ENCODE measurements at places on chromosomes 11 and 22.

GRCh38 chr11:69013009-69013951, at the start of gene MRGPRF:
MRGPRF (minus strand) TSS chr11:69013246; CDS start chr11:69009901, 3,345 bp downstream.
- peak; percentile 90 for DNase-seq

DNA sequence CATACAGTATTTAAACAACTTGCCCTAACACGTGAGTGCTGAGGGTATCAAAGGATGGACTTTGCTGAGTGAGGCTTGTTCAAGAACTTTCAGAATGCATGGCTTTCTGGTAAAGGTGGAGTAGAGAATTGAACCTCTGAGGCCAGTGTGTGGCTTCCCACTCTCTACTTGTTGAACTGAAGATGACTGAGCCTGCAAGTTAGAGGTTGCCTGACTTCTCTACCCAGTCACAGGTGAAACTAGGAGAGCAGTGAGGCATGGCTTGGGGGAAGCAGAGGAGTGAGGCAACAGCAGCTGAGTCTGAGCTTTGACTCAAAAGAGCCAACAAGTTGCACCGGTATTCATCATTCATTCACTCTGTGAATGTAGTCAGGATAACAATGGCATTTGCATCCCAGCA, 256.4 kb upstream of the SESN3 start:
- DNase-seq = peak; percentile 34

GRCh38 chr11:70641369-70641768, 243.0 kb downstream of the CTTN start:
- DNase-seq = peak; percentile 80

DNA sequence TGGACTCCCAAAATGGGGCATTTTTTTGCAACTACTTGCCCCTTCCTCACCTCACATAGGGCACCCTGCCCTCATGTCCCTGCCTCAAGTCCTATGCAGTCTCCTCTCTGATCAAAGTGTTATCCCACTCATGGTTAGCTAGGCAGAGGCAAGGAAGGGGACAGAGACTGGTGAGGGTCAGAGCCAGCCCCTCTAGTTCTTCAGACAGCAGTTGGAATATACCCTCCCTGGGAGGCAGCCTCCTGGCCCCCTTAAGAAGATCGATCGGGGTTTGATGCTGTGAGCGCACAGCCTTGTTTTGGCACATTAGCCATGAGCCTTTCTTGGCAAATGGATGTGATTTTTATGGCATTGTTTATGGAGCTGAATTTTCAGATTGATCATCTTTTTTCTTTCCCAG, 436.9 kb downstream of the BUD13 start:
- DNase-seq = no peak

DNA sequence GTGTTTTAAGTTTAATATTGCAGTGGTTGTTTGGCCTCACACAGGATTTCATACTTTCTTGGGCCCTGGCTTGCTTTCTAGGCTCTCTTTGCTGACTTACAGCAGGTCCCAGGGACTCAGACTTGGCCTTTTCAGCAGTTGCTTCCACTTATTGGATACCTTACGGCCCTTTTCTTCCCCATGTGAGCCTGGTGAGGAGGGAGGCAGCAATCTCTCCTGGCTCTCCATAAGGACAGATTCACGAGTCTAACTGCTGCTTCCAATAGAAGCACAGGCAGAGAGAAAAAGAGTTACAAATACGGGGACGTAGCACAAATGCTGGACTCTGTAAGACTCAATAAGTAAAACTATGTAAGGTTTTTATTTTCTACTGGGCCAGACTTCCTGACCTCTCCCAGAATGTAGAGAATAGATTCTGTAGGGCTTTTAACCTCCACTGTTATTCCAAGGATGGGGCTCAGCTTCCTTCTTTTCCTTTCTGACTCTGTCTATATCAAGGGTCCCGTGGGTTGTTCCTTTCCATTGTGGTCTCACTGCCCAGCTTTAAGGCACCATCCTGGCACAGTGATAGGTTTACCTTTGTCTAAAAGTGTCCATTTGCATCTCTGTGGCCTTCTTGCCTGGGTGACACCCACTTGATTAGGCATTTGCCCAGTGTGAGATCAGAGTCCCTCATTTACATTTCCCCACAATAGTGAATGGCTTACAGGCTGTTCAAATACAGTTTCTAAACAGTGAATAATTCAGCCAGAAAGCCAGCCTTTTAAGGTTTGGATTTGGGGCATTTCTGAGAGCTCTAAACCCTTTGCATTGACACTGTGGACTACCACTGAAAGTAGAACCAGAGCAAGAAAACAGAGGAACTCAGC, 92.8 kb downstream of the RASSF10 start:
- DNase-seq = peak; percentile 34

- no peak for DNase-seq
Measured at GRCh38 chr22:17597217-17597616, 31.3 kb downstream of the ATP6V1E1 start.

DNA sequence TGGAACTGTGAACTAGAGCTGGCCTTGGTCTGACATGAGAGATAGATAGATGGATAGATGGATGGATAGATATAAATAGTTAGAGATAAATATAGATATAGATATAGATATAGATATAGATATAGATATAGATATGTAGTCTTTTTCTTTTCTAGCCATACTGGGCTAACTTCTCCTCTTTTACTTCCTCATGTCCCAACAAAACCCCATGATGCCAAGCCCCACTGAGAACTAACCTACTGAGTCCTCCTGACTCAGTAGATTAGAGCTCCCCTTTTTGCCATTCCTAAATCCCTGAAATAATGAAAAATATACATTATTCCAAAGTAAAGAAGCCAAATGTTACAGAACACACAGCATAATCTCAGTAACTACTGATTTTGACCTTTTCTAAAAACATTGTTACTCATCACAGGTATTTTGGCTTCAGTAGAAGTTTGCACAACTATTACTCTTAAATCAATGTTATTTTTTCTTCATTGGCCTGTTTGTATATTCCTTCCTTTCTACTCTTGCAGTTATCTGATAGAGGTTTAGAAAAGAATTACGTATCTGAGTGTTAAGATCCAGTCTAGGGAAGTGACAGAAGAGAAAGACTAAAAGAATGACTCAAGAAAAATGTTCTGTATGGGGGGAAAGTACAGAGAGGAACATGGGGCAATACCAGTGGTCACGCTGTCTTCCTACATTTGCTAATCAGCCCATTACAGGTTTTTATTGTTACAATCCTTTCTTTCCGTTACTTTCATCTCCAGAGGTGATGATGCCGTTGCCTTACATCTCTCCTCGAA, 6.0 kb upstream of the OR10D3 start:
- no peak for DNase-seq

DNA sequence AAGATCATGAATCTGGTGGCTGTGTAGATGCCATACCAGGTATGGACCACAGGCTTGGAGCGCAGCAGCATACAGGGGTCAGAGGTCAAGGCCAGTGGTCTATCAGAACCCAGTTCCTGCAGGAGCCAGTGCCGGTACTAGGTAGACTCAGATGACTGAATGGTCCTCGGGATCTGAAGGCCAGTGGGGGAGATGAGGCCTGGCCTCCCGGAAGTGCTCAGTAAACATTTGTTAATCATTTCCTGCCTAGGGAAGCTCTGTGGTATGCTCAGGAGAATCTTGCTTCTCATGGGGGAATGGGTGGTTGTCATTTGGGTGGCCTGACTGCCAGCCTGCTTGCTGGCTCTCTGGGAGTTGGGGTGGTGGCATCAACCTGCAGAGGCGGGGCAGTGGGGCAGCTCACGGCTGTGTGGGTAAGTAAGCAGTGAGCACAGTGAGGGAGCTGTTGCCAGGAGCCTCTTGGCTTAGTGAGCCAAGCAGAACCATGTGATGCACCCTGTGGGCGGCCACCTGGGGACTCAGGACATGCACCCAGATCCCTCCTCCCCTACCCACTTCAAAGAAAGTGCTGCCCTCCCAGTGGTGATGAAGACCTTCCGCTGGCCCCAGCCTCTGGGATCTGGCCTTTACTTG, 33.0 kb downstream of the PTPRJ start:
- DNase-seq = no peak

- DNase-seq = peak; percentile 84
Measured at GRCh38 chr11:124891373-124891861, 6.2 kb downstream of the ROBO4 start.

DNA sequence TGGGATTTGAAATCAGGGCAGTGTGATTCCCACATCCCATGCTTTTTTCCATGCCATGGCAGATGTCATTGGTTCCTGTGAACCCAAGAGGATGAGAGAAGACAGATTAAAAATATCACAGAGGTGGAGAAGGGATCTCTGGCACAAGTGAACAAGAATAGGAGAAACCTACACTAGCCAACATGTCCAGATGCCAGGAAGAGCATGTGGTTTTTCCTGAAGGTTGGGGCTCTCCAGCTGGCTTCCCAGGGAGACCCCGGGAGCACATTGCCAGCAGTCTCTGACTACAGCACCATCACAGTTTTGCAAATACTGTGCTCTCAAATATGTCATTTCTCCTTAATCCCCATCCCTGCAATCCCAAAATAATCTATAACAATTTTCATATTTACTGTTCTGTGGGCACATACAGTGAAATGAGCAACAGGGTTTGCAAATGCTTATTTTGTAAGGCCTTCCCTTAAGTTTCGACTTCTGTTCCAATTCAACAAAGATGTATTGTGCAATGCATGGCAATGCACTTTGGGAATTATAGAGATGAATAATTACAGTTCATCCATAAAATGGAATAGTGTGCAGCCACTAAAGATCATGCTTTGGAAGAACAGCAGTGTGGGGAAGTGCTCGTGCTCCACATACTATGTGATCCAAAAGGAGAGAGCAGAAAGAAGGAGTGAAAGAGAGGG, 4.8 kb downstream of the ANKK1 start:
- no peak for DNase-seq

GRCh38 chr11:58609723-58610122, 12.7 kb upstream of the CNTF start:
- no peak for DNase-seq

- no peak for DNase-seq
Measured at GRCh38 chr11:125773516-125773915, 5.1 kb downstream of the PATE2 start.

- DNase-seq = peak; percentile 84
Measured at GRCh38 chr22:39179401-39179827, 26.9 kb upstream of the CBX7 start.

DNA sequence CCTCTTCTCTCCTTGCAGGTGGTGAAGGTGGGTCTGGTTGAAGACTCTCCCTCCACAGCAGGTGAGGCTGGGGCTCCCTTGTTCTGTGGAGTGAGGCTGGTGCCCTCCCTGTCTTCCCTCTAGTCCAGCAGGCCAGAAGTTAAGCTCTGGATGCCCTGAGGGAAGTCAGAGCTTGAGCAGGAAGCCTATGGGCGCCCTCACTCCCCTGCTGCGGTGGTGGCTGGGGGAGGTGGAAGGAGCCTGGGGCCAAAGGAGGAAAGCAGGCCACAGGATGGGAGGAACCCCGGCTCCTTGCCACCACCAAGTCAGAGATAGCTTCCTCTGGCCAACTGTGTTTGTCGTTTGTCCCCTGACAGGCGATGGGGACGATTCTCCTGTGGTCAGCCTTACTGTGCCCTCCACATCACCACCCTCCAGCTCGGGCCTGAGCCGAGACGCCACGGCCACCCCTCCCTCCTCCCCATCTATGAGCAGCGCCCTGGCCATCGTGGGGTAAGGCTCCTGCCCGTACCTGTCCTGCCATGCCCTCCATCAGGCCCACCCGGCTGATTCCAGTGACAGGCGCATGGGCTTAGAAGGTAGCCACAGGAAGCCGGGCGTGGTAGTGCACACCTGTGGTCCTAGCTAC, 29.5 kb upstream of the RAB1B start:
- peak; percentile 33 for DNase-seq

GRCh38 chr11:15622231-15622890, 507.6 kb downstream of the INSC start:
- no peak for DNase-seq

GRCh38 chr11:33040033-33040861, 875 bp downstream of the TCP11L1 start:
- DNase-seq = no peak

GRCh38 chr22:33875316-33875715, 45.0 kb downstream of the LARGE1 start:
- no peak for DNase-seq

DNA sequence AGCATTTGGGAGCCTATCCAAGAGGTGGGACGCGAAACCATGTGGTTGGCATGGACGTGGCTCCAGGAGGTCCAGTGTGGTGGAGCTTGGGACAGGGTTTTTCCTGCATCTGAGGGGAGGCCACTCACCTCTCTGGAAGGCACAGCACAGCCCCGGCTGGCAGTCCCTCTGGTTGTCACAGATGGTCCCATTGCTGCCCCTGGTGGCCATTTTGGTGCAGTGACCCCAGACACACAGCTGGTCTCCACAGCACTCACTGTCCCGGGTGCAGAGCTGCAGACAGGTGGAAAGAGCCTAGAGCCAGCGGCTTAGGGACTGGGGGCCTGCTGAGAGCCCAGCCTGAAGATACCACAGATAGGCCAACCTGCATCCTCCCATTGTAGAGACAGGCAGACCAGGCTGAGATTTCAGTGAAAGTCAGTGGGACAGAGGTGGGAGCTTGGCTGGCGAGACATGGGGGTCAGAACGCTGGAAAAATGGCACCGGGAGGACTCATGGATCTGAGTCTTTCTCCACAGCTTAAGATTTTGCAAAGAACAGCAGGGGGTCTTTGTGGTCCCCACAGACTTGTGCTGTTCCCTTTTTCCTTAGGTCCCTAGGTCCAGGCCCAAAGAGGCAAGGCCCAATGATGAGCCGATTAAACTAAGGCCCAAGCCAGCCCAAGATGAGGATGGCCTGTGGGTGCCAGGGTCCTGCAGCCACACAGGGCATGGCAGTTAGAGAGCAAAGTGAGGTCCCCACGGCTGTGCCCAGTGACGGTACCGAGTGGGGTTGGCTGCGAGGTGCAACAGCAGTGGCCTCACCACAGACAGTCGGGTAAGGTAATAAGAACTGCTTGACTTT, 41.4 kb downstream of the DKK3 start:
- peak; percentile 90 for DNase-seq

DNA sequence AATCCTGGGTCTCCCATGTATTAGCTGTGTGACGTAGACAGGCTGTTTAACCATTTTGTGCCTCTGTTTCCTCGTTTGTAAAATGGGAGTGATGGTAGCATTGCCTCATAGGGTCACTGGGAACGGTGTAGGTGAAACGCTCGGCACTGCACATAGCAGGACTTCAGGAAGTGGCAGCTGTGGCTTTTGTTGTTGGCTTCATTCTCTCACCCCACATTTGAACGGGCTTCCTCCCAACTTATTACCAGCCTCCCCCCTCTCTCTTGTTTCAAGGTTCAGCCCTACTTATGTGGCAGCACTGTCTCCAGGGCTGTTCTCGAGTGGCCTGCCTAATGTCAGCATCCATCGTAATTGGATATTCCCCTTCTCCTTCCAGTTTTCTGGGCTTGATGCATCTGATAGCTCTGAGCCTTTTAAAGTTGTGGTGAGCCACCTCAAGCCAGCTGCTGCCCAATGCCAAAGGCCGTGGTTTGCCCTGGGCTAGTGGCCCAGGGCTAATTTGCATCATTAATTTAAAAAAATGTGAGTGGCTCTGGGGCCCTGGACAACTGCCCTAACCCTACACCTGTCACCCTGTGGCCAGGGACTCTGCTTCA, 217.8 kb upstream of the TBCEL start:
- no peak for DNase-seq
